ENCODE measurements at places on chromosomes 11 and 22.

DNA sequence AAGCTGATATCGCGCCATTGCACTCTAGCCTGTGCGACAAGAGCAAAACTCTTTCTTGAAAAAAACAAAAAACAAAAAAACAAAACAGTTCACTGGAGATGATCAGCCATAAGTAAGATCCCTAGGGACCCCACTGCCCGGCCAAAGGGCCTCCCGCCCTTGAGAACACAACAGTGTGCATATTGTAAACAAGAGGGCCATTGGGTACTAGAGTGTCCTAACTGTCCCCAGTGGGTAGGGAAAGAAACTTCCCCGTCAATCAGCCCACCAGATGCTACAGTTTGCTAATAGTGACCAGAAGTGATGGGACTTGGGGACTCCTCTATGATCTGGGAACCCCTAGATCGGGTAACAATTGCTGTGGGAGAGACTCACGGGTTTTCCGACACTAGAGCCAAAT is 3.7 kb upstream of the ACY3 start:
- DNase-seq: no peak

GRCh38 chr22:46354993-46355305 is 19.4 kb downstream of the TRMU start:
- DNase-seq: no peak

DNA sequence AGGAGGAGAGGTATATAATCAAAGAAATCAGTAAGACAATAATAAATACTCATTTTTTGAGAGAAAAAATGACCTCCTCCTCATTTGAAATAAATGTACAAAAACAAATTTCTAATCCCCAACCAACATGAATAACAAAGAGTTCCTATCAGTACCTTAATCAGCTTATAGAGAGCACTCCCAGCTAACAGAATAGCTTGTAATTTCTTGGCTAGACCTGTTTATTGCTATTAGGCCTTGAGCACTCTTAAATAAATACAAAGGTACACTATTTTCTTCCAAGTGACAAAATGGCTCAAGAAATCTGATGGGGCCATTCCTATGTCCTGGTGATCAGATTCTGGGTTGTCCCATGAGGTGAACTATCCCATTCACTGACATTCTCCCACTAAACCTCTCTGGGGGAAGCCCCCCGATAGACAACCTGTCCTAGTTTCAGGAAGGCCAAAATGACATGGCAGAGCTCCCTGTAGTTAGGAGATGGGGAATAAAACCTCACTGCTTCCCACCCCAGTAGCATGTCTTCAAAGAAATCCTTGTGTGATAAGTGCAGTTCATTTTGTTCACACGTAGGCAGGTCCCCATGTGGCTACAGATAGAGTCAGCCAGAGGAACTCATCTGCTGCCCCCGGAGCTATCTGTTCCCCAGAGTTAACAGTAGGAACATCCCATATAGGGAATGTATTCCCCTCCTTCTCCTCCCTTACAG is 385.7 kb downstream of the SOX6 start:
- no peak for DNase-seq

GRCh38 chr22:44669561-44669976 is 32.4 kb upstream of the PRR5 start:
- DNase-seq: peak; percentile 16

- peak; percentile 19 for DNase-seq
Measured at GRCh38 chr22:40076702-40077645, 82.2 kb downstream of the FAM83F start.

GRCh38 chr11:65810046-65810868 is 23.4 kb downstream of the OVOL1 start:
- no peak for DNase-seq

GRCh38 chr11:59973097-59973496 is 9.3 kb downstream of the OOSP4A start:
- no peak for DNase-seq

DNA sequence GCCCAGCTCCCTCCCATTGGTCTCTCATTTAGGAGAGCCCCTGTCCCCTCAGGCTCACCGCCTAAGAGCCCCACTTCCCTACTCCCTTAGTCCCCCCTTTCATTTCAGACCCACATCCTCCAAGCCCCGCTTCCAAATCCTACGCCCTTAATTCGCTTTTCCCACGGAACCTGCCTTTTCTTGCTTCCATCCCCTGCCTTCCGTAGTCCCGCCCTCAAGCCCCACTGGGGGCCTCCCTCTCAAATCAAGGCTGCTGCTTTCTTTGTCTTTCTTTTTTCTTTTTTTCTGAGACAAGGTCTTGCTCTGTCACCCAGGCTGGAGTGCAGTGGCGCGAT is 396 bp downstream of the CCDC157 start:
- DNase-seq: peak; percentile 54

GRCh38 chr22:39080052-39080762 is 3.1 kb downstream of the APOBEC3G start:
- no peak for DNase-seq

DNA sequence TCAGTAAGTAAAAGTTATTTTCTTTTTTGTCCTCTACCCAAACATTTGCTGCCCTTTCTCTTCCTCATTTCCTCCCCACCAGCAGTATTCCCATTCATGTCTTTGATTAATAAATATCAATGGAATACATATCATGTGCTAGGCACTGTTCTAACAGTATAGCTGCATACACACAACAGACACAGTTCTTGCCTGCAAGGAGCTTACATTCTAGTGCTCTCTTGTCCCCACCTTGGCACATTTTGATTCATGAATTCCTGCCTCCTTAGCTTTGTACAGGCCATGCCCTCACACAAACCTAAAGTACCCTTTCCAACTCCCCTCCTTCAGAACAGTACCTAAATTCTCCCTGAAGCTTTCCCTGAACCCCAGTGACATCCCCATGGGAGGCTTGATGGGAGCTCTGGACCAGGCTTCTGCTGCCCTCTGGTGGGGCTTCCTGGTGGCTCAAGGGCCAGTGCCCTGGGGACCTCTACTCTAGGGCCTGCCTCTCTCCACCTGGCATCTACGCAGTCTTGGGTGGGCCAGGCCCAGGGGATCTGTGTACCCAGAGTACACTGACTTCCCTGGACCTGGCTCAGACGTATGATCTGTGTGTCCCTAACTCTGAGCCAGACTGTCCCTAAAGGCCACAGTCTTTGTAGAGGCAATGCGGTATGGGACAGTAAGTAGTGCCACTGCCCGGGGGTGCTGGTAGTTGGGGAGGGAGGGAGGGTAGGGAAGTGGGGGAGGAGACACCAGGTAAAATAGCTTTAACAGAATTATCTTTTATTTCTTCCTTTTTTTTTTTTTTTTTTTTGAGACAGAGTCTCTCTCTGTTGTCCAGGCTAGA is 14.1 kb downstream of the RPS13 start:
- DNase-seq: peak; percentile 52

DNA sequence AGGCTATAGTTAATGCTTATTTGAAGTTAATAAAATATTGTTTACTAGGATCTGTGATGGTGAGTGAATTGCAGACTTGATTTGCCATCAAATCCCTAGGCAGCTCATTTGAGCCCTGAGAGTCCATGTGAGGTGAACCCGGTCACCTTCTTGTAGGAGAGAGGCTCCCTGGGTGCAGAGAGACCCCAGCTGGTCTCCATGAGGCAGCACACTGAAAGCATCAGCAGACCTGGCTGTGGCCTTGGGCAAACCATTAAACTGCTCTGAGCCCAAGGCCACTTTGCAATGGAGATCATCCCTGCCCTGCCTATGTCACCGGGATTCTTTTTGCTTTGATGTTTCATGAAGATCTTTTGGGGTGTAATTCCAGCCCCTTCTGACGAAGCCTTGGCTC is 125.2 kb downstream of the MICAL2 start:
- DNase-seq: peak; percentile 2

DNA sequence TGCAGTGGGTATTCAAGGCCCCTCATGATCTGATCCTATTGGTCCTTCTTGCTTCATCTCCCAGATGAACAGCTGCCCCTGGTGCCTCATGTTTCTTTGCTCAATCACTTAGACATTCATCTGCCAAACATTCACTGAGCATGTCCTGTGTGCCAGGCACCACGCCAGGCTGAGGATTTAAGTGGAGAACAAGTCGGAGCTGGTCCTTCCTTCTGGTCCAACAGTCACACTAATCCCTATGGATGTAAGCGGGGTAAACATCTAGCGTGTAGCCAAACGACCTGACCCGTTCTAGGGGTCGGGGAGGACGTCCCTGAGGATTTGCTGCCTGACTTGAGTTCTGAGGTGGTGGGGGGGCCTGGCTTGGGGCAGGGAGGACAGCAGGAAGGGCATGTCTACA is 21.9 kb downstream of the ZMAT5 start:
- DNase-seq: no peak

DNA sequence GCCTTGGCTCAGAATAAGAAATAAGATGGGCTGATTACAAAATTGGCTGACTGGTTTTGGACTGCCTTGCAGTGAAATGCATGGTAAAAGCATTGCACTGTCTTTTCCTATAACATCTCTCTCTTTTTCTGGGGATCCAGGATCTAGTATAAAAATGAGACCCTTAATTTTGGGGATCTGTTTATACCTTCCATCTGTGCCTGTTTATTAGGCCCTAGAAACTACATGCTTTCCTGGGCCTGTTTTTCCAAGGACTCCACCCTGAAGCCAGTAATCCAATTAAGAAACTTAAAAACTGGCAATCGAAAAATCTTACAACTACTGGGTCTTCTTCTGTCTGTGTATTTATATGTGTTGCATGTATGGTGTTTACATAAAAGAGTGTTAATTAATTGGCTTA is 14.5 kb downstream of the HORMAD2 start:
- DNase-seq: no peak

- peak; percentile 49 for DNase-seq
Measured at GRCh38 chr11:65426839-65427690, 4.5 kb downstream of the NEAT1 start.

DNA sequence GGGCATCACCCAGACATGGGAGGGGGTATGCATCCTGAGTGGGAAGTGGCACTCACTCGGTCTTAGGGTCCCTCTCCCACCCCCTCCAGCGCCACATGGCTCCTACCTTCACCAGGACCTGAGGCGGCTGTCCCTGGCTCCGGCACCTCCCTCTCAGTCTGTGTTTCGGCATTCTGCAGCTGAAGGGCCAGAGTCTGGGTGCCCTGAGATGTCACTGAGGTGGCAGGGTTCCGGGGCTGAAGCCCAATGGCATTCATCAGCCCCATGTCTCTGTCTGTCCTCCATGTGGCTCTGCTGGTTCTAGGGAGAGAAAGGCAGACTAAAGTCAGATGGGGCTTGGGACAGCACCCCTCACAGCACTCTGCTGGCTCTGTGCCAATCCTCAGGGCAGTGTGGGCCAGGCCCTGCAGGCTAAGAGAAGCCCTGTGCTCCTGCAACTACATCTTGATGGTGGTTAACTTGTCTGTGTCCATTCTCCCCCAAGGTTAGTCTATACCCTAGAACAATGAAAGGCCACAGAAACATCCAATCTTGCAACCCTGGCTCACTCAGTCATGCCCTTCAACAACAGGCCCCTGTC is 16.9 kb upstream of the CHRM4 start:
- DNase-seq: no peak

- no peak for DNase-seq
Measured at GRCh38 chr11:43217849-43218248, 93.9 kb upstream of the API5 start.

DNA sequence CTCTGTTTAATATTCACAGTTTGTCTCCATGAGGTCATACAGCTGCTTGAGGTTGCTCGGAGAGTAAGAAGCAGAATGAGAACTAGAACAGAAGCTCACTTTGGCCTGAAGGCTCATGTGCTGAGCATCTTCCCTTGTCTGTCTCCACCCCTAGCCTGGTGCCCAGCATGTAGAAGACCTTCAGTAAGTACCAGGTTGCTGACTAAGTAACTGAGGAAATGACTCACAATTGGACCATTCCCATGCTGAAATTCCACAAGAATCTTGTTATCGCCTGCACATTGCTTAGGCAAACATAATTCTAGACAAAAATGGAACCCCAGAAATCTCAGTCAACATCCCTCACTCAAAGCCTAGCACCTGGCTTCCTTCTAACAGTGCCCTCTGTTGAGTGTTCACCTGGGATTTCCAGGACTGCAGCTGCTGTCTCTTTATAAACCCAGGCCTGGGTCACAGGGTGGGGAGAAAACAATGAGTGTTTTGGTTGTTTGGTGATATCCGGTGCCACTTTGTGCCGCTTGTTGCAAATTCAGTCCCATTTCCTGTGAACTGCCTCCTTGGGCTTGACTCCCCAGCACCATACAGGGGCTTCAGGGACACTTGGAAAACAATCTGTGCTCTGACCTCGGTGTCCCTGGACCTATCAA is 406.8 kb downstream of the ETS1 start:
- DNase-seq: no peak

DNA sequence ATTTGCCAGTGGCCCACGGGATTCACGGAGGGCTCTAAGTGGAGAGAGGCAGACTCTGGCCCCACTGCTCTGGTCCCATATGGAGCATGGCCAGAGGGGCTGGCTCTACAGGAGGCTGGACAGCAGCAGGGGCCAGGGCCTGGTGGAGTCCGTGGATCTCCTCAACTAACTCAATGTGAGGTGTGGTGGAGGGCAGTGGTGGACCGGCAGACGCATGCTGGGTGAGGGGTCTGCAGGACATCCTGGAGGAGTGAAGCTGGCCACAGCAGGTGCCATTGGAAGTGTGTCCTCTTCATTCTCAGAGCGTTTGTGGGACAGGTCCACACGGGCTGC is 15.6 kb downstream of the IGF2 start:
- no peak for DNase-seq

GRCh38 chr11:134731213-134731961 is 319.3 kb upstream of the B3GAT1 start:
- no peak for DNase-seq

GRCh38 chr11:102488208-102488607 is 35.6 kb upstream of the TMEM123 start:
- DNase-seq: no peak

- DNase-seq: no peak
Measured at GRCh38 chr11:118170882-118171268, 5.6 kb downstream of the SCN2B start.

GRCh38 chr11:30447058-30447640 is 124.2 kb downstream of the ARL14EP start:
- no peak for DNase-seq

DNA sequence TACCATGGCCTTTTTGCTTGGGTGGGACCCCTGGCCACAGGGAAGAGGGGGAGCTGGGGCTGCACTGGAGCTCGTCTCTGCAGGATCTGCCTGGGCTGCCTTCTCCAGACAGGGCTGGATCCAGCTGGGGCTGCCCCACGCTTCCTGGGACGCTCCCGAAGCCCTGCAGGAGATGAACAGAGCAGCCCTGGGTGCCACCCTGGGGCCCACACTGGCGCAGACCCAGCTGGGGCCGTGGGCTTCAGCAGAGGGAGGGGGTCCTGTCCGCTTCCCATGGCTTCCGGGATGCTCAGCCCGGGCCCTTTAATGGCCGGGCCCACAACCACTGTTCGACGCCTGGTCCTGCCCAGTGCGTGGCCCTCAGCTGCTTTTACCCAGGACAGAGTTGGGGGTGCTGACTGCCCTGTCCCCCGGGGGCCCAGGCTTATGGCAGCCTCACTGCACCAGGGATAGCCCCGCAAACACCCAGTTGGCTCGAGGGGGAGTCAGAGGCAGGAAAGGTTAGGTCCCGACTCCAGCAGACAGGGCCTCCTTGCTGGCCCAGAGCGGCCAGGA is 12.0 kb downstream of the TSPO start:
- no peak for DNase-seq

- peak; percentile 22 for DNase-seq
Measured at GRCh38 chr11:60854140-60854846, 1.5 kb downstream of the PTGDR2 start.

GRCh38 chr11:68775951-68776388 is 24.6 kb upstream of the TESMIN start:
- no peak for DNase-seq

Data from Kasumi-1 (cell line).